HCEC 1CT (cell line): ENCODE measurements at places on chromosomes 6 and 20.
A peak's percentile ranks its signal among the peaks of the same experiment; 100 is the strongest.

DNA sequence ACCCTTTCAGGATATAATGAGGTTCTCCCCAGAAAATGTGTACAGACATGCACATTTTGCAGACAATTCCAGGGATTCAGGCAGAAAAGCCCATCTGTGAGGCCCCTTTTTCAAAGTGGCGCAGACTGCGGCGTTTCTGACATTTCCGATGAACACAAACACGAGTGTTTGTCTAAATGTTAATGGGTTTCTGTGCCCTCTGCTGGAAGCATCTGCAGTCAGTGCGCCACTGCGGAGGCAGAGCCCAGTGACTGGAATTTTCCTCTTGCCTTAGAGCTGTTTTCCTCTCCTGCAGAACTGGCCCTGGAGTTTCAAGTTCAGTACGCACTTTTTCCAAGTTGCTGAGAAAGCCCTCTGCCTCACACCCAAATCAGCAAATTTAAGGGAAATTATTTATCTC, 15.3 kb downstream of the ANKRD60 start:
- no peak for DNase-seq

DNA sequence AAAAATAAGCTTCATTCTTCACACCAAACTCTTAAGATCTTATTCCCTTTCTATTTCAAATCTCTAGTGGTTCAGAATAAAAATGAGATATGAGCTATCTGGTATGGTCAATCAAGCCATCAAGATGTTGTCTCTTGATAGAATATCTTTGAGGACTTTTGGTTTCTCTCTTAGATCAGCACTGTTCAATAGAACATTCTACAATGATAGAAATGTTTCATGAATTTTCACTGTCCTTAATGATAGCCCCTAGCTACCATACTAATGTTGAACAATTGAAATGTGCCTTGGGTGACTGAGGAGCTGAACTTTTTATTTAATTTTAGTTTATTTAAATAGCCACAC, 24.1 kb upstream of the HINT3 start:
- no peak for DNase-seq

DNA sequence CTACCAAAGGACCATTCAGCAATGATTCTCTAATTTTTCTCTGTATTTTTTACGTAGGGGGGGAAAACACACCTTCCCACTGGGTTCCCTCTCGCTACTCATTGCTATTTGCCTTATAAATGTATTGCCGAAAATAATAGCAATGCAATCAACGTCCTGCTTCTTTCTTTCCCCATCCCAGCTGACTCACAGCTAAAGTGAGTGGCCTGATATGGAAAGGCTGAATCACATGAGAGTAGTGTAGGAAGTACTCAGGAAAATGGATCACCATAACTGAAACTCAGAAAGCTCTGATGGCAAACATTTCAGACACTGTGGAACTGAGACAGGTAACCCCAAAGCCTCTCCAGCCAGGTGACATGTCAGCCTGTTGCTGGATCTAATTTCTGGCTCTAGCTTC, 49.3 kb upstream of the SRPK1 start:
- peak; percentile 72 for DNase-seq

GRCh38 chr20:62825333-62825985, 8.6 kb downstream of the COL9A3 start:
- DNase-seq, result no peak

DNA sequence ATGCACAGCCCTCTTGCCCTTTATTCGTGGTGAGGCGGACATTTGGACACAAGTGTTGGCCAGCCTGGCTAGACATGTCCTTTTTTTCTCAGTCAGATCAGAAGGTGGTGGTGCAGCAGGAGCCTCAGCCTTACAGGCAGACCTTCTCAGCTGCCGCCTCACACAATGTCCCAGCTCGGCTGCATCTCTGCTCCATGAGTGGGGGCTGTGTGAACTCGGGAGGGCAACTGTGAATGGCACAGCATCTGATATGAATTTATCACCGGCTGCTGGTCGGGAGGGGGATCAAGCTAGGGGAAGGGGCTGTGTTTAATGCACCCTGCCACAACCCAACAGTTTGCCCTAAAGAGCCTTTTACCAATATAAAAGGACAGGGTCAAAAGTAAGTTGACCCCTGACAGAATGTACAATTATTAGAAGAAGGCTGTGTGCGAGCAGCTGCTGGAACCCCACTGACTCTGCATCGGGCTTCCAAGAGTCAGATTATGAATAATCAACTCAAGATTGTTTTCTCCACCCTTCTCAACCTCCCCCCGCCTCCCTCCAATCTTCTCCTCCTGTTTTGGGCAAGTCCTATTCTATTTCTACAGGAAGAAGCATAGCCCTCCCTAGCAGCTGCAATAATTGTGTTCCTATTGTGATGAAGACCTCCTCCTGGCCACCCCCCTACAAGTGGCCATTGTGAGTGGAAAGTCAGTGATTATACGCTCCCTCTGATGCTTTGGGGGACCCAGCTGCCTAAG, 245.2 kb downstream of the PKHD1 start:
- DNase-seq, result no peak

DNA sequence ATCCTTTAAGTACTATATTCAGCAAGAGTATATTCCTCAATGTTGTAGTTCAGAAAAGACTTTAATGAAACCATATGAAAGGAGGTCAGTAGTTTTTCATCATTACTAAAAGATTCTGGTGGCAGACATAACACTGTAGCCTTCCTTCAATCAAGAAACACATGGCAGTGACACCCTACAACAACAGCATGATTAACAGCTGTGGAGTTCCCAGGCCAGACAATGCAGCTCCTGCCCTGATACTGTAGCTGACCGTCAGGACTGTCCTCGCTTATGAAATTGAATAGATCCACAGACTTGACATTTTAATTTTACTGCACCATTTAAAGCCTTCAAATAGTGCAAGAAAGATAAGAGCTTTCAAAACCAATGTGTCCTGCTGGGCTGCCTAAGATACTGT, 43.6 kb downstream of the USP45 start:
- no peak for DNase-seq

DNA sequence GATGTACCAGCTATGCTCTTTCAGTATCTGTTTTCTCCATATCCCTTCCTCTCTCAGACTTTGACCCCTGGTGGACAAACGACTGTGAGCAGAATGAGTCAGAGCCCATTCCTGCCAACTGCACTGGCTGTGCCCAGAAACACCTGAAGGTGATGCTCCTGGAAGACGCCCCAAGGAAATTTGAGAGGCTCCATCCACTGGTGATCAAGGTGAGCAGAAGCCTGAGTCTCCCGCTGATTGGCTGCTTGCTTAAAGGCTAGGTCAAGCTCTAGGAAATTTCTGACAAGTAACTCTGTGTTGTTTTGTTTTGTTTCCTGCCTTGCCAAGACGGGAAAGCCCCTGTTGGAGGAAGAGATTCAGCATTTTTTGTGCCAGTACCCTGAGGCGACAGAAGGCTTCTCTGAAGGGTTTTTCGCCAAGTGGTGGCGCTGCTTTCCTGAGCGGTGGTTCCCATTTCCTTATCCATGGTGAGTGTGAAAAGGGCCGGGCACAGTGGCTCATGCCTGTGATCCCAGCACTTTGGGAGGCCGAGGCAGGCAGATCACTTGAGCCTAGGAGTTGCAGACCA, 28.6 kb downstream of the C6orf89 start:
- DNase-seq, result peak; percentile 49

DNA sequence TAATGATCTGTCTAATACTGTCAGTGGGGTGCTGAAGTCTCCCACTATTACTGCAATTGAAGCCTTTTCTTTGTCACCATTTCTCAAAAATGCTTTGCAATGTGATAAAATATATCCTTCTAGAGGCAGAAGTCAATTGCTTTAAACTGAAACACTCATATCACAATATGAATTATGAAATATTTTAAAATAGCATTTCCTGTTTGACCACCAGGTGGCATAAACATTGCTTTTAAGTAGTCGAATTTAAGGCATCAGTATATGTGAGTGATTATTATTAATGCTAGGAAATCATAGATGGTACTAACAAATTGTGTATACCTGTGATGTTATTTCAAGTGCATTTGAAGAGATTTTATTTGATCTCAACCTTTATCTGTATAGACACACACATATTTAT, 87.5 kb downstream of the MEI4 start:
- DNase-seq, result peak; percentile 11

DNA sequence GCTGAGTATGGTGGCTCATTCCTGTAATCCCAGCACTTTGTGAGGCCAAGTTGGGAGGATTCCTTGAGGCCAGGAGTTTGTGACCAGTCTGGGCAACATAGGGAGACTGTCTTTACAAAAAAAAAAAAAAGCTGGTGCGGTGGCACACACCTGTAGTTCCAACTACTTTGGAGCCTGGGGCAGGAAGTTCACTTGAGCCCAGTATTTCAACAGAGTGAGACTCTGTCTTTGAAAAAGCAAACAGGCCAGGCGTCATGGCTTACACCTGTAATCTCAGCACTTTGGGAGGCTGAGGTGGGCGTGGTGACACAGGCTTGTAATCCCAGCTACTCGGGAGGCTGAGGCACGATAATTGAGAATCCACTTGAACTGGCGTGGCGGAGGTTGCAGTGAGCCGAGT, 28.7 kb downstream of the MYBL2 start:
- DNase-seq, result no peak

DNA sequence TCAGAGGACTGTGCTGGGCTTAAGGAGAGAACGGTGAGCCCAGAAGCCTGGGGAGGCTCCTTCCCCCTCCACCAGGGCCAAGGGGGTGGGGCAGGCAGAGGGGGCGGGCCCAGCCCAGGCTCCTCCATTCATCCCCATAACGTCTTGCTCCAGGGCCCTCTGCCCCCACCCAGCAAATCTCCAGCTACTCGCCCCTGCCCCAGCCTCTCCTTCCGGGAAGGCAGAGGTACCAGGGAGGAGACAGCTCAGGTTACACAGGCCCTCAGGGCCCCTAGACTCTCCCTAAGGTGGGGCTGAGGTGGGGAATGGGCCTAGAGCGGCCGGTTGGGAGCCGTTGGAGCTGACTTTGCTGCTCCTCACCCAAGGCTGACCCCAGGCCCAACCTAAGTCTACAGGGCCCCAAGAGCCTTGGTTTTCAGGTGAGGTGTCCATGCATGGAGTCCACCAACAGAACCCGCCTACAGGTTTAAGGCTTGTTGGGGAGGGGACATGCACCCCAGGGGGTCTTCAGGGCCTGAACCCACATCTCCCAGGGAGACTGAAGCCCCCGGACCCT, 1.2 kb downstream of the LAMA5 start:
- no peak for DNase-seq

GRCh38 chr6:141169419-141169818, 963.3 kb upstream of the GJE1 start:
- DNase-seq, result peak; percentile 60

GRCh38 chr20:43925801-43926200, 11.1 kb downstream of the TOX2 start:
- DNase-seq, result peak; percentile 52

DNA sequence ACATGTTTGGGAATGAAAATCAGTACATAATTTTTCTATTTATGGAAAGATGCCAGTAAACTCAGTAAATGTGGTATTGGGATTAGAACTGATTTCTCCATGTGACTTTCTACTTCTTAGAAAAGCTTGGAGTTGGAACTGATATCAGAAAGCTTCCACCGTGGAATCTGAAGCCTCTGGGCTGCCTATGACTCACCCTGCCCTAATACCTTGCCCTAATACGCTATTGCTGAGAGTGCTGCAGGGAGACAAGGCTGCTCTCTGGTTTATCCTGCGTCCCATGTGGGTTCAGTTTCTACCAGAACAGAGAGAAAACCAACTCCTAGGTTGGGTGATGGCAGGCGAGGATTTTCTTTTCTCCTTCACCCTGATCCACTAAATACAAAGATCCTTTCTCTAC, 3.3 kb upstream of the STMND1 start:
- no peak for DNase-seq

DNA sequence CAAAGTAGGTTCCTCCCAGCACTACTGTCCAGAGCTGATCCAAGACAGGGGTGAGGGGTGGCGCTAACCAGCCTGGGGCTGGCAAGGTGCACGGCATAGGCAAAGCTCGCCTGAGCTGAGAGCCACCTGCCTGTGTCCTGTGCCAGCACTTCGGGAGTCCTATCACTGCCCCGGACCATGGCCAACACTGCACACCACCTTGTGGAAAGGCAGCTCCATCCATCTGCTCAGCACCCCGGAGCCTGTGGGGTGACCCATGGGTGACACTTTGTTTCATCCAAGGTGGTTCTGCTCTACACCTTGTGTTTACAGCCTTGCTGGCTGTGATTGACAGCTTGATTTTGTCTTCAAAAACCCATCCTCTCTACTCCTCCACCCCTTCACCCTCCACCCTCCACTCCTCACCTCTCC, 32.9 kb upstream of the GATA5 start:
- DNase-seq, result no peak

DNA sequence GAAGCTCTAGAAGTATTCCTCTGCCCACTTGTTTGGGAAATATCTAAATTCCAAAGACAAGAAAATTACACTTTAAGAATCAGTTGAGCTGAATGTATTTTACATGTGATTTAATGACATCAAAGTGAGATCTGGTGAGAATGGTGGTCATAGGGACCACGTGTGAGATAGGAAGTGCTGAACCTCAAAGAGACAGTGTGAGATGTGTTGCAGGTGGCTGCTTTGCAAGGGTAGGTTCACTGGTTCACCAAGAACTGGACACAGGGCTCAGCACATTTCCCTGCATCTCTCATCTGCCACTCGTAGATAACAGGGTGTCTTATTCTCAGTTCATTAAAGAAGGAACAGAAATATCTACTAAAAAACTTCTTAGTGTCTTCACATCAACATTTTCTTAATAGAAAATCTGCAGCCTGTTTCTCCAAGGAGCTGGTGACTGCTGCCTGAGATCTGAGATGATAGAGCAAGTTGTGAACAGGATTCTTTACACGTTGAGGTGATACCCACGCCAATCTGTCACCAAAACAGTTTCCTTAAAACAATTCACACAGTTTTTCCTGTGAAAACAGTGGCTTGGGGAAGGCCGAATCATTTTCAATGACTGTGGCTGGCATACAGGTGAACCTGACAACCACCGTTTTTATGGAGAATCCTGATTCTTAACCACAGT, 7.2 kb downstream of the CCR6 start:
- no peak for DNase-seq

DNA sequence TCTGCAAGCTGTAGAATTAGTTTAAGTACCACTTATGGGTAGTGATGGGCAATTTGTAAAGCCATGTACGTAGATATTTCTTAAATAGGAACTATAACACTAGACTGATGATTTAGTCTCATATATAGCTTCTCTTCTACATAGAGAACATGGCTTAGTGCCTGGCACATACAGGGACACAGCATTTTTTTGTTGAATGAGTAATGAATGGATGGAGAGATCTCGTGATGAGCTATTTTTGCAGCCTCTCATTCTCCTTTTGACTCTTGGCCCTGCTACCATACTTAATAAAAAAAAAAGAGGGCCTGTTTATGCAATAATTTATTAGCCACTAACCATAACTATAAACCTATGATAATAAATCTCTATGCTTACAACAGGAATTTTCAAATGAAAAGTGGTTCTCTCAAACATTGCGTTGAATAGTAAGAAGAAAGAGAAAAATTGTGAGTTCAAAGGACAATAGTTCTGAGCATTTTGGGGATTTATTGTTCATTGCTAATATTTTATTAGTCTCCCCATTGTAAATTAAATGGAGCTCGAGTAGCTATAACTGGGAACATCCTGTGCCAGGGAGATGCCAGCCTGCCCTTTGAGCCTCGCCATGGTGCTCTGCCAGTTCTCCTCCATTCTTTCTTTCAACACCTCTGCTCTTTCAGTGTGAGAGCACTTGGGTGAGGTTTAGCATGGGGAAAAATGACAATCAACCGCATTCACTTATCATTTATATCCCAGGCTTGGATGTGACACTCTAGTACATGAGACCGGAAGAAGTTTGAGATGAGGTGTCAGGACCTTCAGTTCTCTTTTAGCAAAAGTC, 14.7 kb upstream of the RCAN2 start:
- DNase-seq, result no peak

- DNase-seq, result no peak
Measured at GRCh38 chr20:53154540-53154939, 182.4 kb downstream of the TSHZ2 start.
